CD4-positive, alpha-beta memory T cell (primary cell): ENCODE measurements at places on chromosomes 3 and 15. TPM values are rescaled to one million over a fixed set of nuclear protein-coding genes. Genes with fewer than 3 reads are reported as not detected.

Gene PIERCE2
- total RNA-seq = not detected

DNA sequence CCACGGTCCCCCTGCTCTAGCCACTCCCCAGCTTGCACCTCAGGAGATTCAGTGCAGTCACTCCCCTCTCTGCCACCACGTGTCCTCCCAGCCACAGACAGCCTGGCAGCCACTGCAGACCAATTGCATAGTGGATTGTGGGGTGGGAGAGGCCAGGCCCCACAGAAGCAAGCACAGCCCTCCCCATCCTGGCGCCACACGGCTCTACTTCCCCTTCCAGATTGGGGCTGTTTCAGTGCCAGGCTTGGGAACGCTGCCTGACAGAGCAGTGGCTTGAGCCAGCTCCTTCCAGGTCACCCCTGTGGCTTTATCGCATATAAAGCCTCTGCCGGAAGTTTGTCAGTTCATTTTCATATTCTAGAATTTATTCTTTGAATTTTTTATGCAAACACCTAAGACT, 90.7 kb downstream of the TMEM266 start:
- H3K36me3 ChIP-seq = no peaks in the 10 kb centered on the region
- H3K4me1 ChIP-seq = peaks cover 4% of the 10 kb centered on the region
- no peak overlapping the region for H3K27ac ChIP-seq
- H3K27me3 ChIP-seq = no peaks in the 10 kb centered on the region
- DNase-seq = no peak
- H3K4me3 ChIP-seq = no peak overlapping the region

DNA sequence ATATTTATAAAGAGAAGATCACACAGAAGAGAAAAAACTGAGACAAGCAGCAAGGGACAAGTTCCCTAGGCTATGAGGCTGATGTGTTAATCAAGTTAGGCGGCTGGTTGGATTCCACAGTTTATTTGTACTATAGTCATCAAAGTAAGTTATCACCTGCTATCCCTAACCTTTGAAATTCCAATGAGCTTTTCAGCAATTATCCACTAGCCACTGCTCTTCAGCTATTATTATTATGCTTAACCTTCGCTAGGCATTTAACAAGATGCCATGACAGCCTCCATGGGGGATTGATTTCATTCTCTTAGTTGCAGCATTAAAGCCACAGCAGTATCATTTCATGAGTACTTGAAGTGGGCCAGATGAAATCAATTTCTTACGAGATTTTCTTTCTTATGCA, 699.5 kb upstream of the NAALADL2 start:
- H3K4me1 ChIP-seq = no peaks in the 10 kb centered on the region
- DNase-seq = no peak
- no peak overlapping the region for H3K4me3 ChIP-seq
- no peaks in the 10 kb centered on the region for H3K27me3 ChIP-seq
- H3K27ac ChIP-seq = no peak overlapping the region
- no peaks in the 10 kb centered on the region for H3K36me3 ChIP-seq

GRCh38 chr3:128991355-128991895, 2.5 kb downstream of the CFAP92 start:
- no peak for DNase-seq
- peaks cover 14% of the 10 kb centered on the region for H3K4me1 ChIP-seq
- H3K27me3 ChIP-seq = no peaks in the 10 kb centered on the region
- no peaks in the 10 kb centered on the region for H3K36me3 ChIP-seq
- H3K4me3 ChIP-seq = no peak overlapping the region

Gene CASR
- not detected for total RNA-seq
